Left renal pelvis (tissue), 4 donors: ENCODE measurements at places on chromosomes 13 and 19. TPM values are rescaled to one million over a fixed set of nuclear protein-coding genes. Genes with fewer than 3 reads are reported as not detected.

- no peak for DNase-seq
These were observed 82.6 kb downstream of the KATNAL1 start for GRCh38 chr13:30224732-30225131.

DNA sequence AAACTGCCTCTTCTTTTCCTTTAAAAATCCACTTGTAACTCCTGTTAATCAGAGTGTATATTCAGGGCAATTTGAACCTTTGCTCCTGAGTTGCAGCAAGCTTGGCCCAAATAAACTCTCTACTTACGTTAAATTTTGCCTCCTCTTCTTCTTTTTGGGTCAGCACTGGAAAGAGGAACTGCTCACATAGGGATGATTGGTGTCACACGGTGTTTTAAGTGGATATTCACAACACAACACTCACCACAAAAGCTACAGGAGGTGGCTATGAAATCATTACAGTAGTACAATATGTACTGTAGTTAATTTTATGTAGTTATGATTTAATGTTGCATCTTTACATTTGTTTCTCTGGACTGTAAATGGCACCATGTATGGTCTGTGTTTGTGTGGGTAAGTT is 96.8 kb upstream of the DOCK9 start:
- no peak for DNase-seq

GRCh38 chr13:20301403-20302071 is 69.4 kb upstream of the GJB6 start:
- DNase-seq, result no peak

DNA sequence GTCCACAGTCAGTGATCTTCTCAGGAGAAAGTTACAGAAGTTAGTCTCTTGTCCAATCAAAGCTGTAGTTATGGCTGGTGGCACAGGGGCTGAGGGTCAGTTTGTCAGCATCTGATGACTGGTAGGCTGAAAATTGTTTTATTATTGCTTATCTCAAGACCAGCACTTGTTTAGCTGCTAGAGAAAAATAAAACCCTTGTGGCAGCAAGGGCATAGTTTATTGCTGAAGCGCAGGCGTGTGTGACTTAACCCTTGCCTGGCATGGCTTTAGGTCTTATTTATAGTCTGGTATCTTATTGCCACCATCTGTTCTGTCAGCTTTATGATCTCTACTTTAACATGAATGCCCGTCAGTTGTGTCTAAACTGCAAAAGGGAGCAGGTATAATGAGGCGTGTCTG is 154.7 kb downstream of the USP12 start:
- DNase-seq, result no peak

- DNase-seq, result no peak
These were observed 82.3 kb downstream of the RNASEH2B start for GRCh38 chr13:50991579-50992521.

DNA sequence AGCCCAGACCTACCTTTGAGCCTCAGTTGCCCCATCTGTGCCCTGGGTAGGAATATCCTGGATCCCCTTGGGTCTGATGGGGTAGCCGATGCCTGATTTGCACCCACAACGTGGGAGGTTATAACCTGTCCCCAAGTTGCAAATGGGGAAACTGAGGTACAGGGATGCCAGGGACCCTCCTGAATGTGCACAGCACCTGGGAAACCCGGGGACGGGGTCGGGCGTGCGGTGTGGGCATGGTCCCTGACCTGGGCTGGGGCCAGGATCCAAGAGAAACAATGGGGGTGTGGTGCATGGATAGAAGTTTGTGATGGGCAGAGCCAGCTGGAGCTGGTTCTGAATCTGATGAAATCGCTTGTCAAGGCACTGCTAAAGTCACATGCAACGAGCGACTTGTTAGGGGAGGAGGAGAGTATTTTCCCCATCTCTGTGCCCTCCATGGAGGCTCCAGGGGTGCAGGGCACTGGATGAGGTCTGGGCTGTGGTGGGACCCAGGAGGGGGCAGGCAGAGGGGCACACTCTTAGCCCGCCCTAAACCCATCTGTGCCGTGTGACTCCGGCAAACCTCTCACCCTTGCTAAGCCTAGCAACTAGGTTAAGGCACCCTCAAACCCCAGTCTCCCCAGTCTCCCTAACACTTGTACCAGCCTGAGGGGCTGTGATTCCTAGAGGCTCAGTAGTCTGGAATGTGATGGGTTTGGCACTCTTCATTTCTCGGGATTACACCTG is 749 bp downstream of the GDF15 start:
- DNase-seq, result no peak

GRCh38 chr13:71522941-71523526 is 344.0 kb downstream of the DACH1 start:
- DNase-seq, result no peak

RFXAP gene
- 17.2 TPM for polyA plus RNA-seq

HTR2A gene
- 1.1 TPM for polyA plus RNA-seq

LSR gene
- polyA plus RNA-seq, result 7.9 TPM

- no peak for DNase-seq
These were observed 65.4 kb upstream of the SOX1 start for GRCh38 chr13:112001571-112001970.

GRCh38 chr19:51771376-51772130 is 10.6 kb downstream of the FPR2 start:
- no peak for DNase-seq

DNA sequence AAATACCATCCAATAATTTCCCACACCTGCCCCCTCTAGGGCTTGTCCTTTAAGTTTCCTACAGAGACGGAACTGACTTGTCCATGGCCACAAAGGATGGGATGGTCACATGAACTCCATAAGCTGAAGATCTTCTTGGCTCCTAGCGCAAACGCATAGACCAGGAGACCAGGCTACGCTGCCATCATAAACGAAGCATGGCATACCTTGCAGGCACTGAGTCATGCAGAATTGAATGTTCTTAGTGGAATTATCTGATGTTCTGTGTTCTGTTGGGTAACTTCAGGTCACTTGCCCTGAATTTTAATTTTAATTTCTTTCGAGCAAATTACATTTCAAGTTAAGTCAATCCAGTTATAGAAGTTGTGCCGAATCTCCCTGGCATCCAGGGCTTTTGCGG is 96.4 kb upstream of the STARD13 start:
- no peak for DNase-seq

SIGLEC5 gene
- polyA plus RNA-seq, result 0.37 TPM

- DNase-seq, result no peak
These were observed 9.4 kb downstream of the NLRP7 start for GRCh38 chr19:54937926-54938325.

DNA sequence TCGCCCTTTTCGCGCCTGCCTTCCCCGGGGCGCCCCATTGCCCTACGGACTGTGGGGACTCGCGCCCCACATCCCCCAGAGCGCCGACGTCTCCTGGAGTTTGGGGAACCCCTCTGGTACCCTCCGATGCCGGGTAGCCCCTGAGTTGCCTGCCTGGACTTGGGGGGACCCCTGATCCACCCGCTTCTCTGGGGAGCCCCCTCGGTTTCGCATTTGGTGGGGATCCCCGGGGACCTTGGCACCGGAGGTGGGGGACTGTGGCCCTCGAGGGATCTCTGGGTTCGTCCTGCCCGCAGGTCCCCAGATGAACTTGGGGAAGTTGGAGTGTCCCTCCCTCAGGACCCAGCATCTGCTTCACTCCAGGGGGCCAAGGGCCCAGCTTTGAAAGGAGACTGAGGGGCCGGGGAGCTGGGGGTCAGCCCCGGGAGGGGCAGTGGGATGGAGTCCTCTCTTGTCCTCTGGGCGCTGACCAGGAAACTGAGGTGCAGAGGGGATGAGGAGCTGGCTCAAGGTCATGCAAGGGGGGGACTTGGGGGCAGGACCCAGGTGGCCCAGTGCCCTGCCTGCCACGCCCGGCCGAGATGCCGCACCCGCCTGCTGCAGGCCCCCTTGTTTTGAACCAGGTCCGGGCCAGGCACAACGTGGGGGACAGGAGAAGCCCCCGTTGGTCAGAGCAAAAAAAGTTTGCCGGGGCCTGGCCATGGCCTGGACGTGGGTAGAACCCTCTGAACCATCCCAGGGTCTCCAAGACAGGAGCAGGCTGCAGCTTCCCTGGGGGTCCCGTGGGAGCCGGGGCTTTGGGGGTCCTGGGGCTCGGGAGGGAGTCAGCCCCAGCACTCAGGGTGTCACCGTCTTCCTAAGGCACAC is 1.0 kb downstream of the EFNA2 start:
- no peak for DNase-seq

- DNase-seq, result no peak
These were observed 16.6 kb downstream of the ADAMTS10 start for GRCh38 chr19:8593931-8594330.

DNA sequence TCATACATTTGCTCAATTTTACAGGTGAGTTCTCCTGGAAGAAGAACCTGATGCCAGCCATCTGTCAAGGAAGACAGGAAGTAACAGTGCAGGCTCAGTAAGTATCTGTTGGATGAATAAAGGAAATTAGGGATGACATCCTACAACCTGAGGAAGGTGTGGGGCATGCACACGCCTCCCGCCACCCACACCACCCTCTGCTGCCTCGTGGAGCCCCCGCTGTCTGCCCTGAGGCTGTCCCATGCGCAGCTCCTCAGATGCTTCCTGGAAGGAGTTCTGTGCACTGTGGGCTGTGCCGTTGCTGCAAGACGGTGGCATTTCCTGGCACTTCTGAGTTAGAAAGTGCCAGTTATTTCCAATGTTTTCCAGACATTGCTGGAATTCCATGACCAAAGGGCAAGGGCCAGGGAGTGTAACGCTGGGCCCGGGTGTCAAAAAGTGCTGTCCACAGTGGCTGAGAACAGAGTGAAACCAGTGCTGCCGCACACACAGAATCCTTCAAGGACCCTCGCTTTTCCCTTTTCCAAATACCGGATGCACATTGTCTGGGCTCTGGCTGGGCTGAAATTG is 4.2 kb upstream of the TEX29 start:
- DNase-seq, result no peak

NCAN gene
- polyA plus RNA-seq, result 0.14 TPM

- no peak for DNase-seq
These were observed 32.1 kb upstream of the OR1M1 start for GRCh38 chr19:9054765-9055164.

DNA sequence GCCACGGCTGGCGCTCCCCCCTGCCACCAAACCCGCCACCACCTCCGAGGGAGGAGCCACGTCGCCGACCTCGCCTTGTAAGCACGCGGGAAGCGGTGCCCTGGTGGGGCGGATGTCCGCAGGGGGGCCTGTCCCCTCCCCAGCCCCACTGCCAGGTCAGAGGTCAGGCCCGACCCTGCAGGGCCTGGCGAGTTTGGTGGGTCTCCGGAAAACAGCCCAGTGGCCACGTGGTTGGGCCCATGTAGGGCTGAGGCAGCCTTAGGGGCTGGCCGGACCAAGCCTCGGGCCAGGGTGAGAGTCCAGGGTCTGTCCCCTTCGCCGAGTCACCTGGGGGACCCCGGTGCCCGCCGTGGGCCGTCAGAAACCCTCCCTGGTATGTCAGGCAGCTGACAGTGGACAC is 26.5 kb downstream of the SMIM24 start:
- DNase-seq, result no peak

DNA sequence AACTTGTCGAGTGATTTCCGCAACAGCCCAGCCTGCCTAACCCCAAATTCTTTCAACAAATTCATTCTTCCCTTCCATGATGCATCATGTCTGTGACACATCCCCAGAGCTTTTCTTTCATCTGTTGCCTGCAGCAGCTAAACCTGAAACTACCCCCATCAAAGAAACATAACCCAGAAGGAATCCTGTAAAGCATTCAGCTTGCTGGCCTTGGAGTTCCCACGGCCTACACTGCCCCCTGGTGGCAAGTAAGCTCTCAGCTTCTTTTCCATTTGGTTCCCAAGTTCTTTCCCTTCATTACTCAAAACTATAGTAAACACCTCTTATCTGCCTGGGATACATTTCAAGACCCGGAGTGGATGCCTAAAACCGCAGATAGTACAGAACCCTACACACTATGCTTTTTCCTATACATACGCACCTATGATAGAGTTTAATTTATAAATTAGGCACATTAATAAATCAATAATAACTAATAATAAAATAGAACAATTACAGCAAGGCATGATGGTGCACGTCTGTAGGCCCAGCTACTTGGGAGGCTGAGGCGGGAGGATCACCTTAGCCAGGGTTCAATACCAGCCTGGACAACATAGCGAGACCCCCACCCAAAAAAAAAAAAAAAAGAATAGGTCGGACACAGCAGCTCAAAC is 7.4 kb downstream of the ETHE1 start:
- no peak for DNase-seq

DNA sequence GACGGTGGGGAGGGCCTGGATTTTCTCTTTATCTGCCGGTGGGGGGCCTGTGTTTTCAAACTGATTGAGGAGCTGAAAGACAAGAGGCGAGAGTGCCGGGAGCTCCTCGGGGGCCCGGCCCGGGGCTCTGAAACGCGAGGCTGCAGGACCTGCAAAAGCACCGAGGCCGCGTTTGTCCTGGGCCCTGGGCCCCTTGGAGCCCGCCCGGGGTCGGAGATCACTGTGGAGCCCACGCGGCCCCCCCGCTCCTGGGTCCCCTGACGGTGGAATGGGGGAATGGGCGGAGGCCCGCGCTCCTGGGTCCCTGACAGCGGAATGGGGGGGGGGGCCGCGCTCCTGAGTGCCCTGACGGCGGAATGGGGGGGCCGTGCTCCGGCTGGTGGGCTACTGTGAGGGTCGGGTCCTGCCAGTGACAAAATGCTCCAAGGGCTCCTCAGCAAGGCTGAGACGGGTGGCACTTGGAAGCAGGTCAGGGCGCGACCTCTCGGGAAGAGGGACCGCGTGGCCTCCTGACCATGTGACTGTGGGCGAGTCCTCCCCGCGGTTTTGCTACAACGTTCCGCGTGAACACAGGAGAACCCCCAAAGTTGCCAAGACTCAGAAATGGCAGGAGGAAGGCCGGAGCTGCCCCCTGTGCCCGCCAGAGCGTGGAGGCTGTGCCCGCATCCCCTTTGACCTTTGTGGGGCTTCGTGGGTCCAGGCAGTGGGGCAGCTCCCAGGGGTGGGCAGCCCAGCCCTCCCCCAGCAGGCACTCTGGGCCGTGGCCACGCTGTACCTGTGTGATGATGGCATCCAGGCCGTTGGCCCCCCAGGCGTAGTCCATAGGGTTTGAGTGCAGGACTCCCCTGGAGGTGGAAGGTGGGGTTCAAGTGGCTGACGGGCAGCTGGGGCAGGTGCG is 9.5 kb downstream of the FGF22 start:
- no peak for DNase-seq

DNA sequence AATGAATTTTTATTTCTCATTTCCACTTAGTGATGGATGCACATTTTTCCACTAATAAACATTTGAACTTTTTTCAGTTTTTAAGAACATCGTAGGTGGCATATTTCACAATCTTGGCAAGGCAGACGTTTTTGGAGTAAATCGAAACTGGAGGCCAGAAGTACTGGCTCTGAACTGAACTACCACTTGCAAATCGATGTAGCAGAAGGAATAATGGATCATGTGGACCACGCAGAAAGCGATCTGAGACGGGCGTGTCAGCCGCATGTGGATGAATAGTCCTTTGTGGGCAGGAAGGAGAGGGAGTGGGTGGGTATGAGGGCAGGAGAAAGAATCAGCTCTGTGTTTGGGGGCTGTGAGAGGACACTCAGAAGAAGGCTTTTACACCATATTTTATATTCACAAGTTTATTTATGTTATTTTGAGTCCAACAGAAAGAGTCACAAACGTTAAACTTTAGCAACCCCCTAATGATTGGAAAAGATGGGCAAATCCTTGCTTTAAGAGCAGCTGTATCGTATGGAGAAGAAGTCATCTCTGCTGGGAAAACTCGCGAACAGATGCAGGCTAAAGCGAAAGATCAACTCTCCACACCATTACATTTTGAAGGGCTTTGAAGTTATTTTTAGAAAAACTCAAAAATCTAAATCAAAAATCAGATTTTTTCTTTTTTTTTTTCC is 90.5 kb downstream of the COL4A2 start:
- DNase-seq, result no peak
